Testis (tissue), 5 donors: ENCODE measurements at places on chromosomes 2 and 18.

DNA sequence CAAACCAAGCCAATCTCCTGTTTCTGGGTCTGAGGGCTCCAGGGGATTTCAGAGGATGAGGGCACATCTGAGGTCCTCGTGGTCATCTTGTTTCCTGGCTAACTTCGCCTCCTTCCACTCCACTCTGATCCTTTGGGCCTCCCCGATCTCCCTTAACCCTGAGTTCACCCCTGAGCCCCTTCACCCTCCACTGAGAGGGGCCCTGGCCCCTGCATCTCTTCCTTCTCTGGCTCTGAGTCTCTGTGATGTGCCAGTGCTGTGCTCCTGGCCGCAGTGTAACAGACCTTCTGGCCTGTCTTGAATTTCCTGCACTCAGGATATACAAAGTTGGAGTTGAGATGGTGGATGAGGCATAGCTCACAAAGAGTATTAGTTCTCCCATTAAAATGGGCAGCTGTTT is 84.7 kb upstream of the BOD1L2 start:
- DNase-seq = no peak

DNA sequence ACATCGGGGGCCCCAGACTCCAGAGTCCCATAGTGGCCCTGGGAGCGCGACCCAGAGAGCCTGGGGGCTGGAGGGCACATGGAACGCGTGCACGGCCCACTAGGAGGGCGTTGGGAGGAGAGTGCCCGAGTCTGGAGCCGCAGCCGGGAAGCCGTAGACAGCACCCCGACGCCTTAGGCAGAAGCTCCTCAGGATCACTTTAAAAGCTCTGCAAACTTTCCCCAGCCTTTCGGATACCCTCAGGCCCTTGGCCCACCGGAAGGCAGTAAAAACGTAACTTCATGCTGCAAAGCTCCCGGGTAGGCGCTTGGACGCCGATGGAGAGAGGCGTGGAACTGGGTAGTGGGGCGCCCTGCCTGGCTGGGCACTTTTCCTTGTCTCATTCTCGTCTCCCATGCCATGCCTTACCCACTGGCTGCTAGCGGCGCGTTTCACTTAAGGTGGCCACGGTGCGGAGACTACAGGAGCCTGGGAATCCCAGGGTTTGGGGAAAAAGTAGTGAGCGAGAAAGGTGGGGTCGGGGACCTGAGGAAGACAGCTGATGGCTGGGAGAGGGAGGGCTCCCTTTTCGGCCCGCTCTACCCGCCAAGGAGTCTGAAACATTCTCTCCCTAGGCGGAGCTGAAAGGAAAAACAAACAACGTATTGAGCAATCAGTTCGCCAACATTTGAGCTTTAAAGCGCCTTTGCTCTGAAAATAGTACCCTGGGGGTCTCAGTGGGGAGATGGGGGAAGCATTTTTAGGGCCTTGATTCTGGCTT is 141.8 kb downstream of the MEIS1 start:
- peak; percentile 43 for DNase-seq

- peak; percentile 48 for DNase-seq
Measured at GRCh38 chr2:24085200-24085489, 511 bp upstream of the TP53I3 start.

DNA sequence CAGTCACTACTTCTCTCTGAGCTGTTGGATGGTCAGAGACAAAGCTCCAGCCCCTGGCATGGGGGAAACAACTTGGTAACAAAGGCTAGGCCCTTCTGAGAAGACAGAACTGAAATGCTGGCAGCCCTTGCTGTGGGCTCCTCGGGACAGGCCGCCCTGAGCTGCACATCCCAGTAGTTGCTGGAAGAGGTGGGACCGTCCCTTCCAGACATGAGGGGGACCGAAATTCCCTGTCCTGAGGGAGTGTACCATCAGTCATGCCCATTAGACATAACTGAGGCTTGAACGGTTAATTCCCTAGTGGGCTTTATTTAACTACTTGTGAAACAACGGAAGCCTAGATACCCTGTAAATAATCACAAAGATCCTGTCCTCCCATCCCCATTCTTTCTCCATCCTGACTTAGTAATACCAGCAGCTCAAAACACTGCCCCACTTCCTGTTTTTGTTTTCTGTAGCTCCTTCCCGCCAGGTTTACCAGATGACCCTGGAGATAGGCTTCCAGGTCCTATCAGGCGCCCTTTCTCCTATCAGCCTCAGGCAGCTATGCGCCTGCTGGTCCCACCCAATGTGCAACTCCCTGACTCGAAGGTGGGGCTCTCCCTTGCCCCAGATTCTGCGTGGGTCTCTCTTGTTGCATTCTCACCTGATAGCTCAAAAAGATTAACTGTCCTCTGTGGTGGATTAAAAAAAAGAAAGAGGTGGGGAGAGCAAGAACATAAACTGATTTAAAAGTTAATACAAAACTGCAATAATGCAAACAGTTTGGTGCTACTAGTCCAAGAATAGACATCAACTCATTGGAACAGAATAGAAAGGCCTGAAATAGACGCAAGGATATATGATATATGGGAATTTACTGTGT is 37.0 kb upstream of the NT5DC4 start:
- DNase-seq = no peak

DNA sequence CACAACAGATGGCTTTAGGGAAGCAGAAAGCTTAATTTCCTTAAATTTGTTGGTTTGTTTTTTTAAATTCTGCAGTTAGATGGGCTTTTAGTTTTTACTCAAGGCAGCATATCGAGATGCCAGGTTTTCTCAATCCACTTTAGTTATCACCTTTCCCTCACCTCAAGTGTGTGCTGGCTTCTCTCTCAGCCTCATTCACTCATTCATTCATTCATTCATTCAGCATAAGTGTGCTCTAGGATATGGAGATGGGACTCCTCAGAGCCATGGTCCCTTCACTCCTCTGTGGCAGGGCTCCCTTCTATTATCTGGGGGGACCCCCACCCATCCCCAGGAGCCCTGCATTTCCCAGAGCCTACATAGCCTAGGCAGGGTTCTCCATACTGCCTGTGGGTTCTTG is 19.0 kb downstream of the VIL1 start:
- DNase-seq = no peak

GRCh38 chr2:81675641-81676040 is 1371.1 kb upstream of the LRRTM1 start:
- DNase-seq = no peak

DNA sequence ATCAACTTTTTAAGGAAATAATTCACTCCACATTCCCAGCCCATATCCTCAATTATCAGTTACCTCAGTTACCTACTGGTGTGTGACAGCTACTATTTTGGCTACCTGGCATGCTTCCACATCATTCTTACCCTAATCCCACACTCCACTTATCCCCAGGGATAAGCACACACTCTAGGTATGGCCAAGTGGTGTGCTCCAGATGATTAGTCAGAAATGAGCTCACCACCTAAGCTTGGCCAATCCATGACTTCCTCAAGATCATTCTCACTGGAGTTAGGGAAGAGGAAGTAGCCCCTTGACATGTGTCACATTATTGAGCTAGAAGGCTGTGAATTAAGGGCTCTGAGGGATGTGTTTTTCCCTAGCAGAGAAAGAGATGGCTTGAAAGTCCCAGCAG is 20.9 kb upstream of the SMAD4 start:
- no peak for DNase-seq
